Large intestine (tissue), 12 donors: ENCODE measurements at places on chromosomes 3 and 15.

DNA sequence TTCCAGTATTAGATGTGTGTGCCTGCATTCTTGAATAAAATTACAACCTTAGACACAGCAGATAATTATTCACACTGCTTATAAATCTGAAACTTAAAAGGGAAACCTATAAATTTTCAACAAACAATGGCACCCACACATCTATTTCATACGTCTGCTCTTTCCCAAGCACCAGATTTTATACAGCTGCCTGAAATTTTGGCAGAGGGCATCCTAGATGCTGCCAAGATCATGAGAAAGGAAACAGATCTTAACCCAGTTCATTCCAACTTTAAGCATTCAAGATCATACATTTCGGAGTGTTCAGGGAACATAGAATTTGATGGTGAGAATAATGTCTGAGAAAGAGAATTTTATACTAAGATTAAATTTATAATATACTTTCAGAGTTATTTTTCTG is 53.1 kb downstream of the CLDN1 start:
- DNase-seq = no peak

- DNase-seq = no peak
Observed at GRCh38 chr15:41653760-41654159, 6.4 kb upstream of the MGA start.

- no peak for DNase-seq
Observed at GRCh38 chr15:76209523-76209922, 101.7 kb downstream of the ETFA start.

DNA sequence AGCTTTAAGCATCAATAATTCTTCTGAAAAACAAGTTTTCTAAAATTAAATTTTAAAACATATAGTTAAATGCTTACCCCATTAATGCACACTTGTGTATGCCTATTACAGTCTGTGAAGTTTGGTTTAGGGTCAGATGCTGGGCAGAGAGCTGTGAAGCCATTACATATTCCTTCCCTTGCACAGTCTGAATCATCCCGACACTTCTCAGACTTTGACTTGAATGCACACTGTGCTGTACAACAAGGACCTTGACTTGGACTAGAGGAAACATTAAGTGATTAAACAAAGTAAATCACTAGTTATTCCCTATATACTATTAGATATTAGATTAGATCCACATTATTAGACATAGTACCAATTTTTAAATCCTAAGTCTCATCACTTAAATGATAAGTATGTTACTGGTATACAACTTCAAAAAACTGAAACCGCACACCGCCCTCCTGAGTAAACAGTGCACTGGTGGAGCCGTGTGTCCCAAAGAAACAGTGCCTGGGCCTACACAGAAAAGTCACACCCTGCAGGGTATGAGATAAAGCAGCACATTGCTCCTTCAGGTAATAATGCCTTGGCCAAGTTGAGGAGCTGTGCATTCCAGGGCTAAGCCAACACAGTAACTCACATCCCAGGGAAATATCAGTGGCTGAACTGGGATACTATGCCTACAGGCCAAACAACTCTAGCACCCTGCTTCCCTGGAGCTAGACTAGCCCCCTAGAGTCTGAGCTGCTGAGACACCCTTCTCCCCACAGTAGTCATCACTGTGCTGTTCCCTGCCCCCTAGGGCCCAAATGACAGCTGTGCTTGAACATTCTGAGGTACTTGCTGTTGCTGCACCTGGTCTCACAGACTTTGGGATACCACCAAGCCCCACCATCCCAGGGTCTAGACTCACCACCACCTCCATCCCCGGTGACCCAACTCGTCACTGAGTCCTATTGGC is 137.5 kb downstream of the ADAM10 start:
- DNase-seq = peak; percentile 82

DNA sequence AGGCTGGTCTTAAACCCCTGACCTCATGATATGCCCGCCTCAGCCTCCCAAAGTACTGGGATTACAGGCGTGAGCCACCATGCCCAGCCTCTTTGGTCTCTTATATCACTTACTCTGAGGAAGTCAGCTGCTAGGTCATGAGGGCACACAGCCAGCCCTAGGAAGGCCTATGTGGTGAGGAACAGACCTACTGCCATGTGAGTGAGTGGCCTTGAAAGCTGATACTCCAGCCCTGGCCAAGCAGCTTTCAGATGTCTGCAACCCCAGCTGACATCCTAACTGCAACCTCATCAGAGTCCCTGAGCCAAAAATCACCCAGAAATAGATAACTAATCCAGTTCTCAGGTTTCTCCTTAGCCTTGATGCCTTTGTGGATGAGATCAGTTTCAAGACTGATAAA is 224.3 kb downstream of the EDEM1 start:
- DNase-seq = no peak

DNA sequence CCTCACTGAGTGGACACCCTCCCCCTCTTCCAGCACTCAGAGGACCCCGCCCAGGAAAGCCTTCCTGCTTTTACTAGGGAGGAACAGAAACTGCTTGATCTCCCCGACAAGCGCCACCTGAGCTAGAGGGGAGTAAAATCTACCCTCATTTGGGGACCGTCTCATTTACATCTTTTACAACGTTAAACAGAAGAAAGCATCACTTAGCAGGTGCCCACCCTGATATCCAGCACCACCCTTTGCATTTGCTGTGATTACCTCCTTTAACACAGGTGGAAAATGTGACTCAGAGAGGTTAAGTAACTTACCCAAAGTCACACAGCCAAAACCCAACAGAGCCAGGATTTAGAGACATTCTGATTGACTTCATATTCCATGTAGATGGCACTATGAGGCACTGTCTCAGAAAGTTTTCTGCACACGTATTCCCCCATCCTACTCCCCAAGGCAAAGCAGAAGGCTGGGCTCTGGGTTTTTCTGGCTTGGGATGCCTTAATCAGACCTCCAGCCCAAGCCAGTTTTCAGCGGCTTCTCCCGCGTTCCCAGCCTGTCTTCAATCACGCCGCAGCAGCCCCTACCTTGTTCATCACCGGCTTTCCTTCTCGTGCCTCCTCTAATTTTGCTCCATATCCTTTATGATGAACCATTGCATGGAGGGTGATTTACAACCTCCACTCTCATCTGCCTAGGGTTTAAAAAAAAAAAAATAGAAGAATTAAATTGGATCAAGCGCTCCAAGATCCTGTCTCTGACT is 314.6 kb upstream of the PROK2 start:
- DNase-seq = no peak

DNA sequence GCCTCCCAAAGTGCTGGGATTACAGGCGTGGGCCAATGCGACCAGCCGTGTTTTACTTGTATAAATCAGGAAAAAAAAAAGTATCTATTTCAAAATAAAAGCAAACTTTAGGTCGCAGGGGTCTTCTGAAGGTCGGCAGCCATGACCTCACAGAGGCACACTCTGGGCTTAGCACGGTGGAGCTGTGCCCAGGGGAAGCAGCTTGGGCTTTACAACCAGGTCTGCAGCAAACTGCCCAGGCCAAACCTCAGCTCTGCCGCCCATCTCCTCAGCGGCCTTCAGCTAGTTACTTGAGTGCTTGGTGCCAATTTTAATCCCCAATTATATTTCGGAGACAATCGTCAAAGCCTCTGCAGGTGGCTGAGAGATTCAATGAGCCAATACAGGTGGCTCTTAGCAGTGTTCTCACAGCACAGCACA is 30.1 kb downstream of the ZDHHC19 start:
- DNase-seq = no peak

DNA sequence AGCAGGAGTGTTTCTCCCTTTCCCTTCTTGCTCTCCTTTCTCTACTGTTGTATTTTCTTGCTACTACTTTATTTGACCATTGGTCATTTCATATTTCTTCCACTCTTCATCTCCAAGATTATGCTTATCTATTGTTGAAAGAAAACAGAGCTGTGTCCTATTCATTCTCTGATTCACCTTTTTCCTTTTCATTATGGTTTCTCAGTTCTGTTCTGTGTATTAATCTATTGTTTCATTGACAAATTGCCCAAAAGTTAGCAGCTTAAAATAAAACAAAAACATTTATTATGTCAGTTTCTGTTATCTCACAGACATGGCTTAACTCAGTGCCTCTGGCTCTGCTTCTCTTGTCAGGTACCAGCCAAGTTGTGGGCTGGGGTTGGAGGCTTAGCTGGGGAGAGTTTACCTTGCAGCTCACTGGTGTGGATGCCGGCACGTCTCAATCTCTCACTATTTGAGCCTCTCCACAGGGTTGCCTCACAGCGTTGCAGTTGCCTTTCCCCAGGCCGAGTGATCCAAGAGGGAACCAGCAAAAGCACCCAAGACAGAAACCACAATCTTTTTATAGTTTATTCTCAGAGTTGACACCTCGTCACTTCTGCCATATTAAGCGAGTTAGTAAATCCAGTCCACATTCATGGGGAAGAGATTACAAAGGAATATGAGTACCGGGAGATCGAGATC is 36.9 kb upstream of the FILIP1L start:
- no peak for DNase-seq

DNA sequence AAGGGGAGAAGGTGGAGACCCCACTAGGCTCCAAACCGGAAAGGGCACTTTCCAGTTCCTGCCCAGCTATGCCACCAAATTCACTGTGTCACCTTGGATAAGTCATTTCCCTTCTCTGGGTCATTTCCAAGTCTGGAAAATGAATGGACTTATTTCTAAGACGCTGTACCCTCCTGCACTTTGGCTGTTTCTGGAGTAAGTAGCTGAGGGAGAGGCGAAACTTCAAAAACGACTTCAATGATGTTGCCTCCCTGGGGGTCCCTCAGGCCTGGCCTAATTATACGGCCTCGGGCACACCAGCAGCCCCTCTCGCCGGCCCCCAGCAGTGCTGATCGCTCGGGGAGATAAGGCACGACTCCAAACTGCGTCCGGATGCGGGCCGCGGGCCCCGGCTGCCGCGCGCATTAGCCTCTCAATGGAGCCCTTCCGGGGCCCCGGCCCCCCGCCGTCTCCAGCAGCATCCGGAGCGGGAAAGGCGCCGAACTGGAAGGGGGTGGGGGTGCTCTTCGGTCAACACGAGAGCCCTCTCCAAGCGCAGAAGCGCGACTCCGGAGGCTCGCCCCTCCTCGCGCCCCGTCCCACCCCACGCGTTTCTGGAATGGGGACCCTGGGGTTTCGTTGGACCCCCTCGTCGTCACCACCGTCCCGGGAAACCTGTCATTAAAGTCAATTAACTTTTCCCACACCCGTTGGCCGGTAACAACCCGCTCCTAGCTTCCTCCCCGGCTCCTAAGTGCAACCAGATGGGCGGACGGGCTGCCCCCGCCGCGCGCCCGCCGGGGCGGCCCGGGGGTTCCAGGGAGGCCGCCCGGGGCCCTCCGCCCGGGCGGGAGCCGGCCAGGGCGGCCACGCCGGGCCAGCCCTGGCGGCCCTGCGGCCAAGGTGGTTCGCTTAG is 4.8 kb downstream of the HES1 start:
- peak; percentile 79 for DNase-seq

DNA sequence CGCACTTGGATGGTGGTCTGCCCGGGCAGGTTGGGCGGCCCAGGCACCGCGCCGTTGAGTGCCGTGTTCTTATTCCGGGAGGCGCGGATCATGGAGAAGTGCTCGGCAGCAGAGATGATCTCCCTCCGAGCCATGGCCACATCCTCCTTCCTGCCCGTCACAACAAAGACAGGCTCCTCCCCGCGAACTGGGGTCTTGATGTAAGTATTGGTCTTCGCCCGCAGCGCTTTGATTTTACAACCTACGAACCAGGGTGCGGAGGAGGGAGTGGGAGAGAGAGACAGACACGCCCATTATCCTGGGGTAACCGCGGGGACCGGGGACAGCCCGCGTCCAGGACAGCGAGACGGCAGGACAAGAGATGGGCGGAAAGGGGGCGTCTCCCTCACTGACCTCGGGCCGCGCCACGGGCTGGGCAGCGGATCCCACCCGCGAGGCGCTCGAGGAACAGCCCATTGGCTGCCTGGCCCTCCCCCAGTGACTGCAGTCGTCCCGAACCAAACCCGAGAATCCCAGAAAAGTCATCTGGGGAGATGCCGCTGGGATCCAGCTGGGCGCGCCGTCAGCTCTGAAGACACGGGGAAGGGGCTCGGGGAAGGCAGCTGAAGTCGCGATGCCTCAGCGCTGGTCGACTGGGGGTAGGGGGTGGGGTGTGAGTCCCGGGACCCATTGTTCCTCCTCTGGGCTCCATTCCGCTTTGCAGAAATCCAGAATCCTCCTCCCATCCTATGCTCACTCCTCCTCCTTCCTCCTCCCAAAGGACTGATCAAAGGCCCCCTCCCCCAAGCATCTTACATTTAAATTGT is 1.2 kb downstream of the MEX3B start:
- peak; percentile 27 for DNase-seq

- DNase-seq = no peak
Observed at GRCh38 chr15:36050899-36051298, 504.9 kb upstream of the DPH6 start.

GRCh38 chr3:43994657-43995546 is 246.8 kb upstream of the TOPAZ1 start:
- DNase-seq = peak; percentile 40

DNA sequence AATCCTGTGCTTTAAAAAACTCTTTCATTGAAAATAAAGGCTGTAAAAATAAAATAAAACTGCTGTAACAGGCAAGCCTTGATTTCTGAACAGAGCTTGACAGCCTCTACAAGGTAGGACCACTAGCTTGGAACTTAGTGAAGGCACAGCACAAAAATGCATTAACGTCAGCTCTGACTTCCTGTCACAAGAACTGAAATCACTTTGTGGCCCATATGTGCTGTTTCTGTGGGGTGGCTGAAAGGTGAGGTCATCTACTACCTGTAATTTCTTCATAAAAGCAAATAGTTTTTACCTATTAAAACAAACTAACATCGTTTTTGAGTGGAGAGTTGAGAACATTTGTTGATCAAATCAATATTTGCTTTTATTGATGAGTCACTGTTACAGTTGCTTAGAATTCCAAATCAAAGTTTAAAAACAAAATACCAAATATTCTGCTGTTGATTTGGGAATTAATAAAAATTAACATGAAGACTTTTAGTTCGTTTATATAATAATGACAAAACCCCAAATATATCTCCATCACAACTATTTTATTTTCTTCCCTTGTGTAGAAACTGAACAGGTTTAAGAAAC is 1034.1 kb downstream of the MCTP2 start:
- DNase-seq = no peak

DNA sequence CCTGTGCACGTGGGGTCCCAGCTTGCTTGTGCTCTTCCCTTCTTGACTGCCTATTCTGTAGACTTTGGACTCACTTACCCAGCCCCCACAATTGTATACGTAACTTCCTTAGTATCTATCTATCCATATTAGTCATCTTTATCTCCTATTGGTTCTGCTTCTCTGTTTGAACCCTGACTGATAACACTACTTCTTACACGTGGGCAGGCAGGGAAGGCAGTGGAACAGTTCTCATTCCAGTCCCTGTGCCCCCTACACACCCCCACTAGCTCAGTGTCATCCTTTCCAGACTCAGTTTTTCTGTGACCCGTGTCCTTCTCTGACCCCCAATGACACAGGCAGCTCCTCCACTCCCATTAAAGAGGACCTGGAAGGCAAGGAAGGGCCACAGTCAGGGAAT is 74.2 kb upstream of the FBN1 start:
- no peak for DNase-seq
